ENCODE measurements at places on chromosomes 4 and X.

GRCh38 chr4:113904877-113905276 is 74.6 kb downstream of the ARSJ start:
- DNase-seq = no peak

GRCh38 chr4:55437823-55438222 is 42.1 kb downstream of the TMEM165 start:
- DNase-seq = no peak

DNA sequence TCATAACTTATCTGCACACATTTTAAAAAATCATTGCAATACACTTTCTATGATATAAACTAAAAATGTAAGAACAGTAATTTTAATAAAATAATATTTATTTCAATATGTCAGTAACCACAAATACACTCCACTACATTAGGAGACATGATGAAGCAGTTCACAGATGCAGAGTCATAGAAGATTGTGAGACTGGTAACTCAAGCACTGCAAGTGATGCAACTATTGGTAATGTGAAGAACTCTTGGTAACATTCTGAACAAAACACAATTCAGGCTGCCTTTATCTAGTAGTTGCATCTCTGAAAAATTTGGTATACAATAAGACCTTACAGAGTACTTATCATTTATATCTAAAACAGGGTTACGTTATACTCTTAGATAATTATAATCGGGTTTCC is 52.6 kb upstream of the LRAT start:
- DNase-seq = no peak

- DNase-seq = no peak
Observed at GRCh38 chrX:15207384-15207783, 62.5 kb downstream of the ASB9 start.
